Left ventricle myocardium superior (tissue), 1 donor: ENCODE measurements at places on chromosomes 4 and X. TPM values are rescaled to one million over a fixed set of nuclear protein-coding genes. Genes with fewer than 3 reads are reported as not detected.

Gene PAGE1
- not detected for total RNA-seq

Gene FANCB
- 0.94 TPM for total RNA-seq

Gene DCAF4L1
- 0.32 TPM for total RNA-seq

Gene RXFP1
- total RNA-seq: not detected

Gene HSFX3
- total RNA-seq: not detected
